Fibroblast of upper back skin (primary cell): ENCODE measurements at places on chromosomes 1 and 21.

DNA sequence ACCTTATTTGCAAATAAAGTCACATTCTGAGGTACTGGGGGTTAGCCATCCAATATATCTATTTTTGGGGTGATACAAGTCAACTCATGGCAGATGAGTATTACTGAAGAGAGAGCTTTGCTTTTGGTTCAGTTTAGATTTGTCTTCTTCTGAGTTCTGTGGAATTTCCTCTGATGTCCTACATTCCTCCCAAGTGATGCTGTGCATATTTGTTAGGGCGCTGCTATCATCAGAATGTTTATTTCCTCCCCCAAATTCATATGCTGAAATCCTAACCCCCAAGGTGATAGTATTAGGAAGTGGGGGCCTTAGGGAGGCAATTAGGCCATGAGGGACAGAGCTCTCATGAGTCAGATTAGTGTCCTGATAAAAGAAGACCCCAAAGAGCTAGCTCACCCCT lies 96.2 kb upstream of the WLS start:
- peak; percentile 38 for DNase-seq

DNA sequence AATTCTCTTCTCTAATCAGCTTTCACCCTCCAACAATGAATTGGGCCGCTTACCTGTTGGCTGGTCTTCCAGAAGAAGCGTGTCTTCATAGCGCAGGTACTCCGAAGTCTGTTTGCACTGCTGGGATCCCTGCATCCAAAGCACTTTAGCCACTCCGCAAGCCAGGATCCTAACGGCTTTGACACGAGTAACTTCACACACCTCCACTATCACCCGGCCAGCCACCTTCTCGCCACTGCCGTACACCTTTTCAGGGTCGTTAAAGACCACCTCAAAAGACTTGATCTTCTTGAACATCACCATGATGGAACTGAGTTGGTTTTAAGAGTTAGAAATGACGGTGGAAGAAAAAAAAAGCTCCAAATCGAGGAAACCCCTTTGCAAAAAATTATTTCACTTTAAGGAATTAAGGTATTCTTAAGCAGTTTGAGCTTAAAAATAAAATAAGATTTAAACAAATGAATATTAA lies 381 bp downstream of the TXNIP start:
- no peak for DNase-seq

GRCh38 chr1:38740487-38740886 lies 119.1 kb downstream of the RRAGC start:
- no peak for DNase-seq

DNA sequence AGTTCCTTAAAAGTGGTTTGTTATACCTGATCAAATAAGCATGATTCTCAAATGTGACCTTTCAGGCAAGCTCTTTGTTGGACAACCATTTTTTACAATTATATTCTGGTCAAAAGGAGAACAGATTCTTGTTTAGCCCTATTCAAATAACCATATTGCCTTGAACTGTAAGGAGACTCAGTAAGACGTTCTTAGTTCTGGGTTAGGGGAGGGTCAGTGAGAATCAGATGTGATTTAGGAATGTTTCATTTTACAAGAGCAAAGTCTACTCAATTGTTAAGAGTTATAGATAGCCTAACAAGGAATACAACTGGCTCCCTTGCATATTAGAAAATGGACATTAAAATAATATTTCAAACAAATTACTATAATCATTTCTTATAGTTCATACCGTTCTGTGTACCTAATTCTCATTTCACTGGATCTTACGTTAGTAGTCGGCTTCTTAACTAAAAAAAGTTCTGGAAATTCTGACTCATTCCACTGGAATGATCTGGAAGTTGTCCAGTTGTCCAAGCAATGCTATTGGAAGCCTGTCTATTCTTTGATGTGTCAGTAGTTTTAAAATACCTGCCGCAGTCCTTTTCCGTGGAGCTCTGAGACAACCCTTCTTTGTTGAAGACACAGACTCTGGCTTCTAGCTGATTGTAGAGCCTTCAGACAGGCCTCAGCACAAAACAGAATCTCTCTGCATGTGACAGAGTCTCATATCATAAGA lies 88.8 kb downstream of the MAST2 start:
- peak; percentile 91 for DNase-seq

GRCh38 chr1:63328122-63328521 lies 5.8 kb downstream of the FOXD3 start:
- DNase-seq: no peak

GRCh38 chr1:8061673-8062386 lies 35.7 kb upstream of the ERRFI1 start:
- DNase-seq: peak; percentile 31

- DNase-seq: no peak
Observed at GRCh38 chr1:170886460-170886859, 48.9 kb upstream of the MROH9 start.

- DNase-seq: no peak
Observed at GRCh38 chr1:243732637-243733036, 117.4 kb downstream of the AKT3 start.

DNA sequence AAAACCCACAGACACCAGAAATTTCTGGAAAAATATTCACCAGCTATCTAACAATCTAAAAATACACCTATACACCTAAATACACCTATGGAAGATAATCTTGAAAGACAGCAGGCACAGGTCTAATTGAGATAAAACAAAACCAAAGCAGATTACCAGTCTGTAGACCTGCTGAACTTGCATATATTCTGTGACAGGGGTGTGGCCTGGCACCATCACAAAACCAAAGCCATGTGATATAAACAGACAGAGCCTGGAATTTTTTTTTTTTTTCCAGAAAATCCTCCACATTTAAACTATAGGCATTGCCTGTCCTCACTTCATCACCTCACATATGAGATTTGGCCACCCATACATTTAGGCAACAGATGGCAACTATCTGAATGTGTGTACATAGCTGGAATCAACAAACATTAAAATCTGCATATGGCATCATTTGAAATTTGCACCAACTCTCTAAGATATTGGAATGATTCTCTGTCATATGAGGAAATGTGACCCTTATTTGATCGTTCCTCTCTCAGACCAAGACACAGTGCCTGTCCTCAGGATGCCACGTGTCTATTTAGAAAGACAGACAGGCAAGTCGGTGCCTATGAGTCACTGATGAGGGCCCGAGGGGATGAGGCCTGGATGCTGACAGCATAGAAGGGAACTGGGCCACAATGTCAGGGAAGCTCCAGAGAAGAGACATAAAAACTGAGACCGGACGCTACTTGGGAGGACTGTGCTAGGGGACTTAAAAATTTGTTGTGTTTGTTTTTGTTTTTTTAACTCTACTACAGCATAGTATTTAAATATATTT lies 32.6 kb downstream of the NMNAT2 start:
- no peak for DNase-seq

DNA sequence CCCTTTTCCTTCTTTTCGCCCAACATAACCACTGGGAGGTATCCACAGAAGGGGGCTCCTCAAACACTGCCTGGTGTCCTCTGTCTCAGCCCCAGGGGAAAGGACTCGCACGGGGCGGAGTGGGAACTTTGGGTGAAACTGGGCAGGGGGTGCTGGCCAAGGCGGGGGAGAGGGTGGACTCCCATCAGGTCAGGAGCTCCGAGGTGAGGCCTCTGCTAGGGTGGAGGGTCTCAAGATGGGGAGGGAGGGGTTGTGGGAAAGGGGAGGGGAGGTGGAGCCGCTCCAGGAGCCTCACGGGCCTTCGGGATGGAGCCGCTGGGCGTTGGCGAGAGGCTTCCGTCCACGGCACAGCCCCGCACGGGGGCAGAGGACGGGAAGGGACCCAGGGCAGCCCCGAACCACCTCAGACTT lies 43.2 kb upstream of the POFUT2 start:
- no peak for DNase-seq

DNA sequence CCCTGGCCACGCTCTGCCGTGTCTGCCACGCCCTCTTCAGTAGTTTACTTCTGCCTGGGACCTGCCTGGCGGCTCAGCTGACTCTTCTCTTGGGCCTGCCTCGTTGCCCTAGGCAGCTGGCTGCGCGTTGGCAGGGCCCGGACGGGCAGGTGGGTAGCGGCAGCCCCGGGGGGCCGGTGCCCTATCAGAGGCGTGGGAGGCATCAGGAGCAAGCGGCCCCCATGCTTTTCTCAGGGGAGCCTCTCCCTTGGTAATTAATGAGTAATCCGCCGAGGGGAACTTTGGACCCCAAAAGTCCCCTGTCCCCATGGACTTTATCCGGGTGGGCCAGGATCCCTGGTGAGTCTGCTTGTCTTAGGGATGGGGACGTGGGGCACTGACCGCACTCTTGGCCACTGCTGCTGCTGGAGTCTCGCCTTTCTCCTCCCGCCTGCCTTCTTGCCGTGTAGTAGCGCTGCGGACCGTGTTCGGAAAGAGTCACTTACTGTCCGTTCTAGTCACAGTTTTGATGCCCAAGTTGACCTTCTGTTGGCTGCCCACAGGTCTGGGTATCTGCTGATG lies 22.7 kb downstream of the SKI start:
- no peak for DNase-seq

DNA sequence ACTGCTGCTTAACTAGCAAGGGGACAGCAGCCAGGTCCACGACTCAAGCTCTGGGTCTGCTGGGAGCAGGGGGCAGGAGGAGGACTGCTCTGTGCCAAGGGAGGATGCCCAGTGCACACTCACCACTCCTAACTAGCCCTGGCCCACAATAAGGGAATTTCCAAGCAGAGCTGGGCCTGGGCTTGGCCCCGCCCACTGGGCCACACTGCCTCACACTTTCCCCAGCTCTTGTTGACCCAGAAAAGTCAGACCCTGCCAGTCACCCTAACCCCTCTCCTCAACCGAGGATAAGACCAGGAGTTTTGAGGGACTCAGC lies 18.7 kb downstream of the SLC9A1 start:
- DNase-seq: no peak

DNA sequence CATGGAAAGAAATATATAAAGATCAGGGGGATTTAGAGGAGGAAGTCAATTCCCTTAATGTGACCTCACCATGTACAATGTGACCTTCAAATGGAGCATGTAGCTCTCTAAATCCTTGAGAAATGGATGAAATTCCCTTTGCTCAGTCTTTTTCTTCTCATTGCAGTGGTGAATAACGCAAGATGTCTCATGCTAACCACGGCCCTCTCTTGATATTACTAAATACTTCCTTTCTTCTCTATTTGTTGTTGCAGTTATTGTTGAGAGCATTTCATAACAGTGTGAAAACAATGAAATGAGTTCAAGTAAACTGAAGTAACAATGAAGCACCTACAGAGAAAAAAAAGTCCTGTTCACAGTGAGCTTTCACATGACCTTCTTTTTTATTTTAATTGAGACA lies 55.6 kb downstream of the ZNF281 start:
- no peak for DNase-seq

- DNase-seq: peak; percentile 46
Observed at GRCh38 chr1:203649999-203650836, 23.6 kb downstream of the ATP2B4 start.

DNA sequence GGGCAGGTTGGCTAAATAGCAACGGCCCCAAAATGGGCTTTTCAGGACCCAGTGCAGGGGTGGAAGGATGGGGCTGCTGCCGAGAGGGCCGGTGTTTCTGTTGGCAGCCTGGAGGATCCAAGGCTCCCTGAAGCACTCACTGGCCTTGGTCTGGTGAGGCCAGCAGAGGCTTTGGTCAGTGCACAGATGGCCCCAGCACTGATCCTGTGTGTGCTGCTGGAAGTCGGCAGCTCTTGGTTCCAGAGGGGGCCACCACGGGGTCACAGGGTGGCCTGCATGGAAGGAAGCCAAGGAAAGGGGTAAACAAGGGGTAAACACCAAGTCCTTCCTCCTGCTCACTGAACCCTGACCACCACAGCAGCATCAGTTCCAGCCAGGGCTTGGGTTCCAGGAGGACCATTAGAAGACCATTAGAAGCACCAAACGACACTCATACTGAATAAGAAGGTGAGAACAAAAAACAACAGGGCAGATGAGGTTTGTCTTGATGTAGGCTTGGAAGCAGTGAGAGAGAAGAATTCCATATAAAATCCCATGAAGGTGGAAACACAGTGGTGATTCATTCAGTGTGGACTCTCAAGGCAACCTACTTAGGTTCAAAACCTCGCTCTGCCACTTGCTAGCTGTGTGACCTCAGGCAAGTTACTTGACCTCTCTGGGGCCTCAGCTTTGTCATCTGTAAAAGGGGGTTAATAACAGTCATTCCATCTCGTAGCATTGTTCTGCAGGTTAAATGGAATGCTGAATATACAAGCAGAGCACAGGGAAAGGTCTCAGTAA lies 184.5 kb downstream of the RUNX1 start:
- no peak for DNase-seq

GRCh38 chr1:43337588-43337987 lies at the start of gene MPL:
Gene MPL, plus strand, starts transcription at chr1:43337818. Its CDS starts 31 bp downstream, at chr1:43337849.
- no peak for DNase-seq

DNA sequence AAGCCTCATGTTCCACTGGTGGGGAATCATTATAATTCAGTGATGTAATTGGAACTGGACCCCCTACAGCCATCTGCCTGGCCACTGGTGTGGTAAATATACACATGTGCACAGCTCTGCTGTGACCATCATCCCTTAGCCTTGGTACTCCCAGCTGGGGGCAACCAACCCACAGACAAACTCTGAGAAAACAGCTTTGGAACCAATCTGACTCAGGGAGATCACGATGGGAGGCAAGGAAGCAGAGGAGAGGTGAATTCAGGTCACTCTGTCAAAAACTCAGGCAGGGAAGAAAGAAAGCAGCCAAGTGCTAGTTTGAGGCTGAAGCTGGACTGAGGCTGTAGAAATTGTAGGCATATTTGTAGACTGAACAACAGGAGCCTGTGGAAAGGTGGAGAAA lies 197.8 kb upstream of the GALNT2 start:
- peak; percentile 51 for DNase-seq

DNA sequence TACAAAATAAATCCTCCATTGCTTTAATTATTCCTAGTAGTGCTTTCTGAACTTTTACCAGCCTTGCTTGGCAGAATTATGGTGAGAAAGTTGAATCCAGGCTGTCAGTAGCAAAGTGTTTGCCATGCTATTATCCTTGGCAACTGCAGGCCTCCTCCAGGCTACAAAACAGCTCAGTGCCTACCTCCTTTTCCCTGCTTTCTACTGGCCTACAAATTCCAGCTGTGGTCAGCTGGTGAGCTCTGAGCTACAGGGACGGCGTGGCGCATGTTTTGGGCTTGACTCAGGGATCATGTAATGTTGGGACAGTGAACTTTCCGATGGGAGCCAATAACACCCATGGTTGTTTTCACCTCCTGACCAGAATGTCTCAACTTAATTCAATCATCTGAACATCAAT lies 456.1 kb upstream of the ADAMTS5 start:
- peak; percentile 79 for DNase-seq

- peak; percentile 54 for DNase-seq
Observed at GRCh38 chr1:84370831-84371394, 27.4 kb upstream of the DNASE2B start.

- DNase-seq: no peak
Observed at GRCh38 chr21:37654596-37654995, 261.7 kb downstream of the KCNJ6 start.

DNA sequence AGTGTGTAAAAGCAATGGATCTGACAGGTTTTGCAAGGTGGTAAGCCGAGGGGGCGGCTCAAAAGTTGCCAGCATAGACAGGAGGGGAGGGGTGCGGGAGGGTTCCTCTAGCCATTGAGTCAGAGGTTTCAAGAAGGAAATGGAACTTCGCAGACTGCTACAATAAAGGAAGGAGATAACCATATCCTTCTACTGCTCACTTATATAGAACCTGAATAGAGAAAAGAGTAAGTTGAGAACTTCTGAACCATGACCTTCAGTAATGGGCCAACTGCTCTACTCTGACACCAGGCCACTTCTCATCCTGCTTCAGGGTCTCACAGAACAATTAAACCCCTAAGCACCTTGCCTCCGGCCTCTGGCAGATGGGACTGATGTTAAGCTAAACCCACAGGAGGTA lies 26.3 kb upstream of the BCAR3 start:
- no peak for DNase-seq
